ENCODE measurements at places on chromosomes 3 and 15. TPM values are rescaled to one million over a fixed set of nuclear protein-coding genes. Genes with fewer than 3 reads are reported as not detected.

DNA sequence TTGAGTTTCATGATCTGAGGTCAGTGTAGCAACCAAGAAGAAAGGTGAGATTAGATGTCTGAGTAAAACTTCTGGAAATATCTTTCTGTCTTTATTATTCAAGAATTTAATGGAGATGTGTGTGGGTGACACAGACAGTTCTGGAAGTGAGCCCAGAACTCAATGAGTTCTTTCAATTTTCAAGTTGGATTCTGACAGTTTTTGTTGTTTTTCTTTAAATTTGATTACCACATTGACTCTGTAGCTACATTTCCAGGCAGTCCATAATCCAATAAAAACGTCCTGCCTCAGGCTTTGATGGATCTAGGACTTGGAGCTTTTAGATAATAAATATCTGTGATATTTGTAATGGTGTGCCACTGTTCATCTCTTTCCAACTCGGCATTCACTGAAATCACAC, 3.9 kb upstream of the PARP14 start:
- no peak for DNase-seq

DNA sequence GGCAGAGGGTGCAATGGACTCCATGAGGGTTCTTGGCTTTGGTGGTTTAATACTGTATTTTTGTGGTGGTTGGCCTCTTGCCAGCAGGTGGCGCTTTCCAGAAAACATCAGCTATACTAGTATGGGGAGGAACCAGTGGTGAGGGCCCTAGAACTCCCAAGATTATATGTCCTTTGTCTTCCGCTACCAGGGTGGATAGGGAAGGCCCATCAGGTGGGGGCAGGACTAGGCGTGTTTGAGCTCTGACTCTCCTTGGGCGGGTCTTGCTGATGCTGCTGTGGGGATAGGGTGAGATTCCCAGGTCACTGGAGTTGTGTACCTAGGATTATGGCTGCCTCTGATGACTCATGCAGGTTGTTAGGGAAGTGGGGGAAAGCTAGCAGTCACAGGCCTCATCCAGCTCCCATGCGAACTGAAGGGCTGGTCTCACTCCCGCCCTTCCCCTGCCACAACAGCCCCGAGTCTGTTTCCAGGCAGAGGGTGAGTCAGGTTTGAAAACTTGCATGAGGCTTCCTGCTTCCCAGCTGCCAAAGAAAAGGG, 357.7 kb downstream of the OTOL1 start:
- DNase-seq: no peak

DNA sequence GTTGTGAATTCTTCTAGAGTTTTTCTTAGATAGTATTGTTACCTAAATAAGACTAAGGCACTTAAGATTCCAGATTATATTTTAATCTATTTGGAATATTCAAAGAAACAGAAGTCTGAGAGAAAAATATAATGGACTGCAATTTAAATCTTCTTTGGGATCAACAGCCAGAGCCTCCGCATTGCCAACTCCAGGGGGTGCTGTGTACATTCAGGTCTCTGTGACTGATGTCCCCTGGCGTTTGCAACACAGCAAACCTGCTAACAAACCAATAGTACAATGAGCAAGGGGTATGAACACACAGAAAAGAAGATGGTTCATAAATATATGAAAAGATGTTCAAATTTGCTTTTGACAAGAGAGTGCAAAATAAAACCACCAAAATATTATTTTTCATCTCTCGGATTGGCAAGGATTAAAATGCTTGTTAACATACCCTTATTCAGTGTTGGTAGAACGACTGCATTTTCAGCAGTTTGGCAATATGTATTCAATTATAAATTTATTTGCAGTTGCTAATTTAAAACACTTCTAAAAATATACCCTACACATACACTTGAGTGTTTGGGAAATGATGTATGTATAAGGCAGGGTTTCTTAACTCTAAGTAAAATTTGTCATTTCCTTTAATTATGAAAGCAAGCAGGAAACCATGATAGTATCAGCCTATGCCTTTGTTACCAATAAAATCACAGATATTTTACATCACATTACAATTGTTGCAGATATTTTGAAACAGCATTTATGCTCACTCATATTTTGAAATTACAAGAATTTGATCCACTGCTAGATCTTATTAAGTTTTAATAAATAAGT, 16.1 kb upstream of the TM4SF1 start:
- no peak for DNase-seq

GRCh38 chr3:190721330-190721729, 141.2 kb downstream of the GMNC start:
- no peak for DNase-seq

DNA sequence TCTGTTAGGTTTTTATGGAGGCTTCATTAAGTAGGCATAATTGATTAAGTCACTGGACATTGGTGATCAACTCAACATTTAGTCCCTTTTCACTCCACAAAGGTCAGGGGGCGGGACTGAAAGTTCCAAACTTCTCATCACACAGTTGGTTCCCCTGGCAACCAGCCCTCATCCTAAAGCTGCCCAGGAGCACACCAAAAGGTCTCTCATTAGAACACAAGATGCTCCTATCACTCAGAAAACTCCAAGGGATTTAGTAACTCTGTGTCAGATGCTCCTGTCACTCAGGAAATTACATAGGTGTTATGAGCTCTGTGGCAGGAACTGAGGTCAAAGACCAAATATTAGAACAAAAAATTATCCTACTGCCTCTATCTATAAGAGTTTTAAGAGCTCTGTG, 321.5 kb downstream of the OTOL1 start:
- no peak for DNase-seq

- DNase-seq: no peak
Measured at GRCh38 chr15:57183614-57184344, 192.5 kb upstream of the CGNL1 start.

GRCh38 chr3:146250449-146251382, at the start of gene PLSCR4:
TSS of gene PLSCR4 (minus strand) at chr3:146251105. CDS start at chr3:146222071, 29,034 bp downstream.
- DNase-seq: no peak

DNA sequence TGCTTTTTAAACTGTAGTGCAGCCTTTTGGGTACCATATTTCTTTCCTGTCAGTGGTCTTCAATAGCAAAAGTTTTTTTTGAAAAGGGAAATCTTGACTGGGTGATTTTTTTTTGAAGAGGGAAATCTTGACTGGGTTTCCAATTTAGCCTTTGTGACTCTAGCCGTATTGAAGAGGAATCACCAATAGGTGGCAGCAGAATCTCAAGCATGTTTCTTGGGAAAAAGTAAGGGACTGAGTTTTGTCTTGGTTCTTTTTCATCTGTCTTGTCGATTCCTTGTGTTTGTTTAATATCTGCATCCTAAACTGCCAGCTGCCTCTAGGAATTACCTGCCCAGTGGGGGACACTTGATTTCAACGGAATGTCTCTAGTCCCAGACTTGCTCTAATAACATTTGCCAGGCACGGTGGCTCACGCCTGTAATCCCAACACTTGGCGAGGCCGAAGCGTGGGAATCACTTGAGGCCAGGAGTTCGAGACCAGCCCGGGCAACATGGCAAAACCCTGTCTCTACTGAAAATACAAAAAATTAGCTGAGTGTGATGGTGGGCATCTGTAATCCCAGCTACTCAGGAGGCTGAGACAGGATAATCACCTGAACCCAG, 89.2 kb downstream of the RBPMS2 start:
- DNase-seq: no peak

- DNase-seq: no peak
Measured at GRCh38 chr15:41424809-41425208, 7.9 kb downstream of the RTF1 start.

DNA sequence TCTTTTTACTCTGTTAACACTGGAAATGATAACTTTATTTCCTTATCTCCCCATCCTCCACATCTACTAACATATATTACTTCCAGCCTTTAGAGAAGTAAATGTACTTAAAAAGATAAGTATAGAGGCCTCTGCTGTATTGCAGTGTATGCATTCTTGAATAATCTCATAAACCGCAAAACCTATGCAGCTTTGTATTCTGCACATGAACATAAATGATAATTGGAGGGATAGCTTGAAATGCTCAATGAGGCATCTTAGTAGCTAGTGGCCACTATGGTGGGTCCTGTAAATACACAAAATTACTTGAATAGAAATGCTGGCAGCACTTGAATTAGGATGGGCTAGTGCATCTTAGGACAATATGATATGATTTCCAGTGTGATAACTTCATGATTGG, 77.0 kb downstream of the LYSMD4 start:
- DNase-seq: no peak

GRCh38 chr3:72118628-72119027, 333.7 kb upstream of the PROK2 start:
- DNase-seq: no peak

DNA sequence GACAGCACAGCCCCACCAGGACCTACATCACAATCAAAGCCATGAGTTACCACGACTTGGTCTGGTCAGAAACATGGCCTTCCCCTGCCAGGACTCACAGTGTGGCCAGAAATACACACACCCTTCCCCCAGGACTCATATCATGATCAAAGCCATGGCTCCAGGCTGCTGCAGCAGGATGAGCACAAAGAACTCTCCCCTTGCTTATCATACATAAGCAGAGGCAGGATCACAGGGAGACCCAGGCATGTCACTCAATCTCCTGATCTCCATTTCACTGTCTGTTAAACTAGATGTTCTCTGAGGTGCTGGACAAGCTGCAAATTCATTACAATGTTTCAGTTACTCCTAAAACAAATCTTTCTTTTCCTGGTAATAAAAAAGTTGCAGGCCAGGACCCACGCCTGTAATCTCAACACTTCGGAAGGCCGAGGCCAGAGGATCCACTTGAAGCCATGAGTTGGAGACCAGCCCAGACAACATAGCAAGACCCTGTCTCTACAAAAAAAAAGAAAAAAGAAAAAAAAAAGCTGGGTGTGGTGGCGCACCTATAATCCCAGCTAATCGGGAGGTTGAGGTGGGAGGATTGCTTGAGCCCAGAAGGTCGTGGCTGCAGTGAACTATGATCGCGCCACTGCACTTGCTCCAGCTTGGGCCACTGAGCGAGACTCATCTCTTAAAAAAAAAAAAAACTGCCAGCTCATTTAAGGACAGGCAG, 1.2 kb downstream of the PFKFB4 start:
- DNase-seq: no peak

- DNase-seq: no peak
Measured at GRCh38 chr15:75929799-75930565, 26.3 kb downstream of the FBXO22 start.

DNA sequence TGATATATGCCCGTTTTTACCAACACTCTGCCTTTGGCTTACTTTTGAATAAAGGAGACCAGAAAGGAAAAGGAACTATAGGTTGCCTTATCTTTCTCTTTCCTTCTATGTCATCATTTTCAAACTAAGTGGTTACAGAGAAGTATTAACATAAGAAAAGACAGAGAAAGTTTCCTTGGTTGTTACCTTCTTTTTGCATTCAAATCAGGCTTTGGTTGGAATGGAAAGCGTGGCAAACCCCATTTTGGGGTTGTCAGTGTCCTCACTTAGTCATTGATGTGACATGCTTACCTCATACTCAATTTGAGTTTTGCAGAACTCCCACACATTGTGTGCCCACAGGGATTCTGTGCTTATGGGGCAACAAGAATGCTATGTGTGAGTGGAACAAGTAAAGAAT, 3.7 kb upstream of the THRB start:
- no peak for DNase-seq

- DNase-seq: no peak
Measured at GRCh38 chr3:49122886-49123545, 2.4 kb upstream of the USP19 start.

DNA sequence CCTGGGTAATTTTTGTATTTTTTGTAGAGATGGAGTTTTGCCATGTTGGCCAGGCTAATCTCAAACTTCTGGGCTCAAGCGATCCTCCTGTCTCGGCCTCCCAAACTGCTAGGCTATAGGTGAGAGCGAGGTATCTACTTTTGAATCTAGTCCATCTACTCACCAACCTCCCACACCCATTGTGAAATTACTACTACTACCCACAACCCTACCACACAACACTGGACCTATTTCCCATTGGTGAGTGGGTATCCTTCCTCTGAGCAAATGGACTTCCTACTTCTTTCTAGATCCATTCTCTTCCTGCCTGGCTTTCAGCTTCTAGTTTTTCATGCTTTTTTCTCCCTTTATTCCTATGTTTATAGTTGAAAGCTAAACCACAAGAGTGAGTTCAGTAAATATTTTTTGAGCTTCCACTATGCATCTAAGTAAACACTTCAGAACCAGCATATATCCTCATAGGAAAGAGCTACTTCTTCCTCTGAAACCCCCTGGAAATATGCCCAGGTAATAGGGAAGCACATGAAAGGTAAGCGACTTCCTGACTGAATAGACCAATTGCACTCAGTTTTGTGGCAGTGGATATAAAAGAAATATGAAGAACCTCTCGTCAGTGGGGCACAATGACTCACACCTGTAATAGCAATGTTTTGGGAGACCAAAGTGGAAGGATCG, 39.1 kb downstream of the MYO1E start:
- DNase-seq: no peak

DNA sequence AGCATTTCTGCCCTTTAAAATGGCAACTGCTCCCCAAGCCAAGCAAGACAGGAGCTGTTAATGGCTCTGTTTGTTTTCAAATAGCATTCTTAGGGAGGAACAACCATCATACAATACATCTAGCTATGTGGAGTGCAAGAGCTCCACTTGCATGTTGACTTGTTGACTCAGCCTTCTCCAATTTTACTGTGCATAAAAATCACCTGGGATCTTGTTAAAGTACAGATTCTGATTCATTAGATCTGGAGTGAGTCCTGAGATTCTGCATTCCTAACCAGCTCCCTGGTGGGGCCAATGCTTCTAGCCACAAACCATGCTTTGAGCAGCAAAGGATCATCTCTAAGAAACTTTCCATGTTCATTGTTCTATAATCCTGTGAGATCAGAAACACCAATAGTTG, 171.4 kb downstream of the THRB start:
- DNase-seq: no peak

GRCh38 chr3:30426293-30426993, 180.0 kb upstream of the TGFBR2 start:
- no peak for DNase-seq

- DNase-seq: no peak
Measured at GRCh38 chr3:177589911-177590381, 392.7 kb upstream of the TBL1XR1 start.

- DNase-seq: no peak
Measured at GRCh38 chr3:142118911-142119310, 30.4 kb downstream of the TFDP2 start.

- no peak for DNase-seq
Measured at GRCh38 chr3:178320456-178321351, 215.5 kb upstream of the KCNMB2 start.

- DNase-seq: no peak
Measured at GRCh38 chr15:65824941-65825544, 33.0 kb upstream of the DENND4A start.

- no peak for DNase-seq
Measured at GRCh38 chr15:74592222-74592621, 23.4 kb upstream of the CLK3 start.

Gene TMEM266
- total RNA-seq: 0.19 TPM

Gene ABHD17C
- 5.0 TPM for total RNA-seq

Gene UTS2B
- total RNA-seq: 1.1 TPM

Gene HHLA2
- total RNA-seq: 0.32 TPM

Gene KIF7
- total RNA-seq: 12.7 TPM

Gene KBTBD13
- not detected for total RNA-seq

All from mesenteric fat pad (tissue), 1 donor.